ENCODE measurements at places on chromosomes 3 and 15.

DNA sequence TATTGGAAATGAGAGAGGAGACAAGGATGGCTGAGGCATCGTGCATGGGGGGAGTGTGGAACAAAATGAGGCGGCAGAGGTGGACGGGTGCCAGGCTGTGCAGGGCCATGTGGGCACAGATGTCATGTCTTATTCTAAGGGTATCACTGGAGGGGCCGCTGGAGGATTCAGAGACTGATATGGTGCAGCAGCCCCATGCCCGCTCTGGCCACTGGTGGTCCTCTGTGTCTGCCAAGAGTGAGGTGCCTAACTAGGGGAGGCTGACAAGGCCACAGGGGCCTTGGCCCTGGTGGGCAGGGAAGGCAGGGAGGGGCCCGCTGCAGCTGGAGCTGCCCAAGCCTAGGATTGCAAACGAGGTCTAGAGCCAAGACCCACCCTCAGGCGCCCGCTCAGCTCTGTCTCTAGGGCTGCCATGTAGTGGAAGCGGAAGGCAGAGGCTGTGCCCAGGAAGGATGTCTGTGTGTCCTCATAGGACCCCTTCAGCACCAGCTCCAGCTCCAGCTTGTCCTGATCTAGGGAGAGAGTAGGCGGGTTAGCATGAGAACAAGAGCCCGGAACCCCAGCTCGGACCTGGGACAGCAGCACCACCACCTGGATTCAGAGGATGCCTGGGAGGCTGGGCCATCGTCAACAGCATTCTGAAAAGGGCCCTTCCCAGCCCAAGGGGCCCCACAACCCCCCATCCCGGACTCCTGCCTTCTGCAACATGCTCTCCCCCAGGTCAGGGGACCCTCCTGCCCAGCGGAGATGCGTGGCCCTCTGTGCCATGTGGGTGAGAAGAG, 11.3 kb downstream of the PLA2G4D start:
- DNase-seq = no peak

GRCh38 chr15:25846377-25846776, 16.8 kb downstream of the ATP10A start:
- DNase-seq = peak; percentile 71

DNA sequence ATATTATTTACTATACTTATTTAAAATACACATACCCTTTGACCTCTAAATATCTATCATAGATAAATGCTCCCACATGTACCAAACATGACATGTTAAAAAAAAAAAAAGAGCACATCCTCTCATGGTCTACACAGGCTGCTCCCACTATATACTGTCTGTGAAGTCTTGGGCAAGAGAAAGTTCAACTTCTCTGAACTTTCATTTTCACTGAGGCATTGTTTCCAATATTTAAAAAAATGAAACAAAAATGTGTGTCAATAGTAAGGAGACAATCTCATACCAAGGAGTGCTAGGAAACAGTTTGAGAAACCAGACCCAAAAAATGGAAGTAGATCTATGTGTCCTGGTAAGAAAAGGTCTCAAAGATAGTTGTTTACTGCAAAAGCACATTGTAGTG, 29.3 kb downstream of the SLC4A7 start:
- no peak for DNase-seq

GRCh38 chr3:24899901-24900603, 405.4 kb upstream of the THRB start:
- DNase-seq = no peak

GRCh38 chr3:71225002-71225684, 358.4 kb downstream of the FOXP1 start:
- no peak for DNase-seq

- no peak for DNase-seq
Measured at GRCh38 chr15:87213626-87214025, 1042.9 kb downstream of the NTRK3 start.

GRCh38 chr3:112687616-112688015, 46.7 kb upstream of the CCDC80 start:
- DNase-seq = no peak

- no peak for DNase-seq
Measured at GRCh38 chr15:43518197-43518761, 871 bp downstream of the MAP1A start.

GRCh38 chr3:44861412-44862225, at the start of gene TMEM42:
Gene TMEM42 (plus strand): TSS chr3:44861912. CDS start chr3:44861925, 13 bp downstream.
- DNase-seq = peak; percentile 88

All from activated naive CD8-positive, alpha-beta T cell treated with anti-CD3 and anti-CD28 coated beads for 36 hours (primary cell).